Ammon's horn (tissue), 1 donor: ENCODE measurements at places on chromosomes 5 and 9.
A peak's percentile ranks its signal among the peaks of the same experiment; 100 is the strongest.

- no peak for DNase-seq
These were observed 1.4 kb downstream of the IL9 start for GRCh38 chr5:135894276-135894675.

DNA sequence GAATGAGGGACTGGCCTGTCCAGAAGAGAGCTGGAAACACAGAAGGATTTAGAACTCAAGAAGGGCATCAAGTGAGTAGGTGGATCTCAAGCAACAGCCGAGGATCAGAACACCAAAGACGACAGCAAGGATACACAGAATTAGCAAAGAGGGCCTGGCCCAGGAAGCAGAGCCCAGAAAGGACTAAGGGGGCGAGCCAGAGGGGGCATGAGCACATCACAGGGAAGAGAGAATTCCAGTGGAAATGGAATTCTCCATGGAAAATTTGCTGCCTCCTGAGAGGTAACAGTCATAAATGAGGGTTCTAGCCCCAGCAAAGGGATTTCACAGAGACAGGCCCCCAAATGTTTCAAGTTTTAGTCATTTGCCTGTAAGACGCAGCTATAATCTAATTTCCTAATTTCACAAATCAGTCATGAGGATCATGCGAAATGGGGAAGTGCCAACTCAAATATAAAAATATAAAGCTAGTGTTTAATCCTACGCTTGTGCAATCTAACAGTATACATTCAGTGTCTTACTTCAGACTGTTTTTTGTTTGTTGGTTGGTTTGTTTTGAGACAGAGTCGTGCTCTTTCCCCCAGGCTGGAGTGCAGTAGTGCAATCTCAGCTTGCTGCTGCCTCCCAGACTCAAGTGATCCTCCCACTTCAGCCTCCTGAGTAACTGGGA lies 46.7 kb downstream of the FNBP1 start:
- DNase-seq: no peak

- peak; percentile 50 for DNase-seq
These were observed 1099.7 kb downstream of the DTWD2 start for GRCh38 chr5:117888688-117889087.

DNA sequence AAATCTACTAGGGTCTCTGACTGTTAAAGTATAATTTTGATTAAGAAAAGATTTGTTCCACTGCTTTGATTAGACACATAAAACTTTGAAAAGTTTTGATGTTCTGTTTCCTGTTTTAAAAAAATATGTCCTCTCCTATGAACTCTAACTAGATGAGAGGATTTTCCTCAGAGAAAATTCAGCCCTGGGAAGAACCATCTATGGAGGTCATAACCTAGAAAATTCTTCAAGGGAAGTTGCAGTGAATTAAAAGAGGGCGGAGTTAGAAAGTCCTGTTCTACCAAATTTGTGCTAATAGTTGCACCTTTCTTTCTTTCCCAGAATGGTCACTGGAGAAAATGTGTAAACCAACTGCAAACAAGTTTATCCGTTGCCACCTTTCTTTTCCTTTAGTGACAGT lies 27.7 kb downstream of the PIK3R1 start:
- DNase-seq: no peak

DNA sequence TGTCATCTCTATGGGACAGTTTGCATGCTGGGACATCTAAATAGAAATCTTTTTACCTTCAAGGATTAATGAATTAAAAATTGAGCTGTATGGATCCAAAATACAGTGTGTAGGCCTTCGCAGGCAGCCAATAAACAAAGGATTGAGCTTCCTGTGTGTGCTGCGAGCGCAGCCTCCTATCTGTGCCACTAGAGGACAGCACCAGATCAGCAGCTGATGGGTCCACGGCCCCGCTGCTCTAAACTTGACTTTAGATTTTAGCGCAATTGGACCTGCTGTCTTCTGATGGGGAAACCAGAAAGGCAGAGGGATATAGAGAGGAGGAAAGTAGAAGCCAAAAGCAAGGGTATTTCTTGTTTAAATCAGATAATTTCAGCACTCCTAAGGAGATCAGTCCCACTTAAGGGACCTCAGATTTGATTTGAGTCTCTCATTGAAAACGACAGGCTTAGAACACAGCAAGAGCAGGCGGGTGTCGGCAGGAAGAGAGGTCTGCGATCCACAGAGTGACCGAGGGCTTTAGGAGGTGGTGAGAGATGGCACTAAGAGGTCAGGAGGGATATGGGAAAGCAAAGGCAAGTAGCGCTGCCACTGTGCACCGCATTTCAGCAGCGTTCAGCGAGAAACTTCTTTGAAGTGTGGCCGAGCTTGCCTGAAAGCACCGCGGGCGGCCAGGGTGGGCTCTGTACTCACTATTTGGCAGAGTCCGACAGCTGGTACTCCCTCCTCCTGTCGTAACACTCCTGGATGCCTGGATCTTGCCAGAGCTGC lies 214.3 kb downstream of the GNA14 start:
- peak; percentile 91 for DNase-seq

- no peak for DNase-seq
These were observed 169.9 kb downstream of the NNT start for GRCh38 chr5:43772764-43773477.

DNA sequence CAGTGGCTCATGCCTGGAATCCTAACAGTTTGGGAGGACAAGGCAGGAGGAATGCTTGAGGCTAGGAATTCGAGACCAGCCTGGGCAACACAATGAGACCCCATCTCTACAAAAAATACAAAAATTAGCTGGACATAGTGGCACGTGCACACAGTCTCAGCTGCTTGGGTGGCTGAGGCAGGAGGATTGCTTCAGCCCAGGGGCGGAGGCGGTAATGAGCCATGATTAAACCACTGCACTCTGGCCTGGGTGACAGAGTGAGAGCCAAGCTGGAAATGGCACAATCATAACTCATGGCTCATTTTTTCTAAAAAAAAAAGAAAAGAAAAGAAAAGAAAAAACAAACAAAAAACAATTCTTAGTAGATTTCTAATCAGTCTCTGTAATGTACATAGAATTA lies 446.2 kb downstream of the ELAVL2 start:
- DNase-seq: no peak

GRCh38 chr9:94054716-94055115 lies 29.5 kb upstream of the PTPDC1 start:
- peak; percentile 51 for DNase-seq

- no peak for DNase-seq
These were observed 859 bp downstream of the CDKN2AIPNL start for GRCh38 chr5:134410822-134411221.

- DNase-seq: peak; percentile 86
These were observed 48.1 kb upstream of the RIOK2 start for GRCh38 chr5:97231025-97231636.

GRCh38 chr5:81895307-81895706 lies 76.5 kb upstream of the ATG10 start:
- DNase-seq: no peak

- no peak for DNase-seq
These were observed 684.0 kb upstream of the ACO1 start for GRCh38 chr9:31700252-31701045.
